ENCODE measurements at places on chromosomes 1 and 21.

DNA sequence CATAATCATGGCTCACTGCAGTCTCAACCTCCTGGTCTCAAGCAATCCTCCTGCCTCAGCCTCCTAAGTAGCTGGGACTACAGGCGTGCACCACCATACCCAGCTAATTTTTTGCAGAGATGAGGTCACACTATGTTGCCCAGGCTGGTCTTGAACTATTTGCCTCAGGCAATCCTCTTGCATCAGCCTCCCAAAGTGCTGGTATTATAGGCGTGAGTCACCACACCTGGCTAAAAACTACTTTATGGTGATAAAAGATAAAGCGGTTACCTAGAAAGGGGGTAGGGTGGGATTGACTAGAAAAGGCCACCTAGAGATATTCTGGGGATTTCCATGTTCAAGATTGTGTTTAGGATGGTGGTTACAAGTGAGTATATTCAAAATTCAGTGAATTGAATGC, 5.0 kb downstream of the TSTD1 start:
- DNase-seq, result no peak

- DNase-seq, result no peak
These were observed 4.4 kb upstream of the HMGN1 start for GRCh38 chr21:39353295-39353694.

GRCh38 chr1:97186381-97186780, 464.8 kb downstream of the PTBP2 start:
- DNase-seq, result peak; percentile 22

DNA sequence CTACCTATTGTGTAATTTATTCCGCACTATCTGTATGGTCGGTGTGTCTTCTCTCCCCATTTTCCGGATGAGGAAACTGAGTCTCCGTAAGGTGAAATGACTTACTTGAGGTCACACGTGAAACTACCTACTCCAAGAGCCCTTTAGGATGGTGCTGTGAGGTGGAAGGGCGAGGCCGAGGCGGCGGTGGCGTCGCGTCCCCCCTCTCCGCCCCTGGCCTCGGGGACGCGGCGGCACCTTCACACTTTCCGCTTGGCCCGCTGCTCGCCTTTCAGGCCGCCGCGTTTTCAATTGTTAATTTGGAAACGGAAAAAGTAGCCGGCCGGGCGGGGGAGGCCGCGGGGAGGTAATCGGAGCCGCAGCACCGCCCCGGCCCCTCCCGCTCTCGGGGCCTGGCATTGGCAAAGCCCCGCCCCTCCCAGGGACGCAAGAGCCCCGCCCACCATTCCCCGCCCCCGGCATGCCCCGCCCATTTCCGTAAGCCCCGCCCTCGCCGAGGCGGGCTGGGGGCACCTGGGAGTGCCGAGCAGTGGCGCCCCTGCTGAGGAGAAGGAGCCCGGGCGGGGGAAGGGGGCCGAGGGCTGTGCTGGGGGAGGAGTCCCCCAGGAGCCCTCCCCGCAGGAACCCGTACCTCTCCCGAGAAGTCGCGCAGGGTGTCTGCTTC, 18.6 kb downstream of the KCNQ4 start:
- DNase-seq, result peak; percentile 92

DNA sequence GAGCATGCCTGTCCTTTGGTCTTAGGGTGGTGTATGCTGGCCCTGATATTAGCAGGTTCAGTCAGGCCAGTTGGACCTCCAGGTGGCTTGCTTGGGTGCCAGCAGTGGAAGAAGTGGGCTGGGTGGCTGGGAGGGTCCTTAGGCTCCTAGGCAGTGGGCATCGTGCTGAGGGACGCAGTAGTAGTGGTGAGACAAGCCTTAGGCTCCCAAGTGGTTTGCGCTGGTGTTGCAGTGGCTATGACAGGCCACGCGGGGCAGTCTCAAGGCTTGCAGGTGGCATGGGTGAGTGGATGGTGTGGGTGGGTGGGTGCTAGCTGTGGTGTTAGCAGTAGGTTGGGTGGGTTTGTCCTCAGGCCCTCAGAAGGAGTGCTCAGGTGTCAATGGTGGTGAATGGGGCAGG, 162.3 kb downstream of the FMN2 start:
- DNase-seq, result no peak

- DNase-seq, result peak; percentile 36
These were observed 269.8 kb downstream of the S1PR1 start for GRCh38 chr1:101506541-101507164.

DNA sequence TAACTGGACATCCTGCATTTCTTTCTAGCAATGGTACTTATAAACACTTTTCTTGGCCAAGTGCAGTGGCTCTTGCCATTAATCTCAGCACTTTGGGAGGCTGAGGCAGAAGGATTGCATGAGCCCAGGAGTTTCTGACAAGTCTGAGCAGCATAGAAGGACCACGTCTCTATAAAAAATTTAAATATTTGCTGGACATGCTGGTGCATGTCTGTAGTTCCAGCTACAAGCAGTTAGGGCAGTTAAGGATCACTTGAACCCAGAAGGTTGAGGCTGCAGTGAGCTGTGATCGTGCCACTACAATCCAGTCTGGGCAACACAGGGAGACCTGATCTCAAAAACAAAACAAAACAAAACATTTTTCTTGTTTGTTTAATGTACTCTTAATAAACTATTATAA, 434.0 kb downstream of the PLA2G4A start:
- DNase-seq, result no peak

- no peak for DNase-seq
These were observed 75.8 kb downstream of the ALPL start for GRCh38 chr1:21585037-21585436.

- no peak for DNase-seq
These were observed 3.2 kb upstream of the RAB3GAP2 start for GRCh38 chr1:220275430-220275829.

DNA sequence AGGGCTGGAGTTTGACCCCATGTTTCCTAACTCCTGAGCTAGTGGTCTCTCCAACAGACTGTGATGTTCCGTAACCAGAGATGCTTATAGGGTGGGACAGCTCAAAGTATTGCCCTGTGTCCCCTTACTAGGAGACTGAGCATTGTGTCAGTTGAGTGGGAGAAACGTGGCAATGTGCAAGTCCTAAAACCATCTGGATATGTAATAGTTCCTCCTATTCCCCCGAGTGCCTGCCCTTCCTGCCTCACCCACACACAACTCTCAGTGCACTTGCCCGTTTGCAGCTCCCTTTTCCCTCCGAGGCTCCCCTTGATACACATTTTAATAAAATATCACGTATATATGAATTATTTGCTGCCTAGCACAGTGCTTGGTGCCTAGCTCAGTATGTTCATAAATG, 3.4 kb downstream of the PIGV start:
- DNase-seq, result no peak

GRCh38 chr1:248834343-248834940, 3.6 kb upstream of the ZNF672 start:
- no peak for DNase-seq

DNA sequence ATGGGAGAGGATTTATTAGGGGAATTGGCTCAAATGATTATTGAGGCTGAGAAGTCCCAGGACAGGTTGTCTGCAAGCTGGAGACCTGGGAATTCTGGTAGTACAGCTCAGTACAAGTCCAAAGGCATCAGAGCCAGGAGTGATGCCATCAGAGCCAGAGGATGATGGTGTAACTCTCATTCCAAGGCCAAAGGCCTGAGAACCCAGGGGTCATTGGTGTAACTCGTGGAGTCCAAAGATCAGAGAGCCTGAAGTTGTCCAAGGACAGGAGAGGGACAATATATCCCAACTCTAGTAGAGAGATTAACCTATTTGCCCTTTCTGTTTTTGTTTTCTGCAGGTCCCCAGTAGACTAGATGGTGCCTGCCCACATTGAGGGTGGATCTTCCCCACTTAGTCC, 134.3 kb downstream of the MAP3K21 start:
- no peak for DNase-seq

GRCh38 chr1:175267716-175268416, 75.3 kb upstream of the KIAA0040 start:
- DNase-seq, result no peak

DNA sequence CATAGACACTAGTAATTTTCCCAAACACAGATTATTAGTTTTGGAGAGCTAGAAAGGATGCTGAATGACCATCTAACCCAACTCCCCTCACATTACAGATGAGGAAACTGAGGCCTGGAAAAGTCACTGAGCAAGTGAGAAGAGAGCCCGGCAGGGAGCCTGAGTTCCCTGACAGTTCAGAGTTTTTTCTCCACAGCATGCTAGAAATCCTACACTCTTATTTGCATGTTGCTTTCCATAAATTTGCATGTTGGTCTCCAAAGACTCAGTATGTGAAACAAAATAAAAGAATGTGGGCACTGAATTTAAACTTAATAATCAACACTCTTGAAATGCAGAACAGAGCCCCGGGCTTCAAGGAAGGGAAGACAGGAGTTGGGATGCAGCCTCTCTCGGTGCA, 132.3 kb downstream of the CCDC185 start:
- no peak for DNase-seq

- no peak for DNase-seq
These were observed 10.9 kb downstream of the EXO5 start for GRCh38 chr1:40519517-40519916.

DNA sequence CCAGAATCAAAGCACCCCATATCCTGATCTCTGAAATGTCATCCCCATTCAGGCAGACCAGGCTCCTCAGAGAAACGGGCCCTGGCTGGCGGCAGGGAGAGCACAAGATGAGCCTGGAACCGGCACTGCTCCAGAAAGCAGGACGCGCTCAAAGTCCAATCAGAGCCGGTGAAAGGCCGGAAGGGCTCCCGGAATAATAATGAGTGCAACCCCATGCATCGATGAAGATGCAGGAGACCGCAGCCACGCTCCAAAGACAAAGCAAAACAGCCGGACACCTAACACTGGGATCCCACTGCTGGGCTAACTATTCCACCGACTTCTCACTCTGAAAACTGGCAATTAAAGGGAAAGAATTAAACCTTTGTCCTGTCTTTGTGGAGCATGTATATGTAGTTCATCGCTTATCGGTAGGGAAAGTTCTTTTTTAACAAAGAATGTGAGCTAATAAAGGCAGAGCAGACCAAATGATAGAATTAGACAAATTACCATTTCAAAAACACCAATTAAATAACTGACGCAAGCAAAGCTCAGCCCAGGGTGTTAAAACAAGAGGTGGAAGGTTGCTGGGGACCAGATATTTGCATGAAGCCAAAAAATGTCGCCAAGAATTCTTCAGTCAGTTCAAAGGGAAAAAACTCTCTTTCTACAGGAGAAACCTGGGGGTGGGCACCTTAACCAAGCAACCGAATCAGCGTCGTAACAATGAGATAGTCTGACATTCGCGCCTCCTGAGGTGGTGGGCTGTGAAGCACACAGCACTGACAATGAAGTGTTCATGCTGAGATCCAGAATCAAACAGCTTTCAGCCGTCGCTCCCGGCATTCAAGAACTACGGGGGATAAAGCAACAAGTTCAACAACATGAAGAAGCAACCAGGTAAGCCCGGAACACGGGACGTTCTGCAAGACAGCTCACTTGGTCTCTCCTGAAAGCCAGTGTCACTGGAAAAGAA, 95.2 kb downstream of the NPHP4 start:
- peak; percentile 61 for DNase-seq

- no peak for DNase-seq
These were observed 7.9 kb upstream of the ELF3 start for GRCh38 chr1:202002507-202002906.

DNA sequence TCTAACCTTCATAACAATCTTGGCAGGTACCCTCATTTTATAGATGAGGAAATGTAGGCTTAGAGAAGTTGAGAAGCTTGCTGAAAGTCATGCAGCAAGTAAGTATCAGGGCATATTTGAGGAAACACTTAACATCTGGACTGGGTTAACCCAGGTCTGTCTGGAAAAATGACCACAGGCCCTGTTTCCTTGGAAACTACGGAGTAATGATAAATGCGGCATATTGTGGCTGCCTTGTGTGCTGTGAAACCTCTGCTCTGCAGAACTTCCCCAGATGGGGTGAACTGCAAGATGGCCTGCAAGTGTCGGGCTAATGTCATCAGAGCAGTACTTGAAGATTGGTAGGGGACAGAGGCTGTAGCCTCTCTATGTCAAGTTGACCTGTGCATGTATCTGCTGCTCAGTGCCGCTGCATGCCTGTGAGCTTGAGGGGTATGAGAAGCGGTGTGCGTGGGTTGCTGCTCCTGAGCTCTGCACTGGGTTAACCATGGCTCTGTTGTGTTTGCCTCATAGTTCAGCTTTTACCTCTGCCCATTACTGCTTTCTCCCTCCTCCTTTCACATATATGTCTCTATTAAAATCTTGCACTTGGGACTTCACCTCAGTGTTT, 83.1 kb downstream of the WDR3 start:
- no peak for DNase-seq

GRCh38 chr21:43605320-43606215, 53.7 kb downstream of the HSF2BP start:
- DNase-seq, result no peak

DNA sequence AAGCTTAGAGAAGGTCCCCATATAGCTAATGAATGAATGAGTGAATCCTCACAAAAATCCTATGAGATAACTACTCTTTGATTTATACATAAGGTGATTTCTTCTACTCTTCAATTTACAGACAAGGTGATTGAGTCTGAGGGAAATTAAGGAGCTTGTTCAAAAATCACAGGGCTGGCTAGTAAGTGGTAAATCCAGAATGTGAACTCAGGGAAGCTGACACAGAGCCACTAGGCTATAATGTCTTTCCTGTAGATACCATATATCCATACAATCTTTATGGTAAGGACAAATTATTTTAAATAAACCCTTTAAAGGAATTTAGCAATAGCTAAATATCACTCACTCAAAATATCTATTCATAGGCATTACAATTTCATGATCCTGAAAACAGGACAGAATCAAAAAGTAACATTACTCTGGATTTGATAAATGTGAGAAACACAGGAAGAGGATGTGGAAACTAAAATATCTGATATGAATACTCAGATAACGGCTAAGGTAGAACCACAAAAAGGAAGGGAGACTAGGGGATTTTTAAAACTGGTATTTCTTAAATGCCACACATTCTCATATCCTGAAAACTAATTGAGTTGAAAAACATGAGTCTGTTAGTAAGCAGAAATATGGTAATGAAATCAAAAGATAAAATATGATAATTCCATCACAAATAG, 108.2 kb downstream of the NBPF12 start:
- DNase-seq, result no peak

- no peak for DNase-seq
These were observed 357.0 kb downstream of the GPATCH2 start for GRCh38 chr1:217273866-217274265.

- DNase-seq, result no peak
These were observed 613.5 kb downstream of the LMO4 start for GRCh38 chr1:87942165-87942564.

GRCh38 chr21:16072221-16072620, 342.4 kb downstream of the USP25 start:
- DNase-seq, result no peak

DNA sequence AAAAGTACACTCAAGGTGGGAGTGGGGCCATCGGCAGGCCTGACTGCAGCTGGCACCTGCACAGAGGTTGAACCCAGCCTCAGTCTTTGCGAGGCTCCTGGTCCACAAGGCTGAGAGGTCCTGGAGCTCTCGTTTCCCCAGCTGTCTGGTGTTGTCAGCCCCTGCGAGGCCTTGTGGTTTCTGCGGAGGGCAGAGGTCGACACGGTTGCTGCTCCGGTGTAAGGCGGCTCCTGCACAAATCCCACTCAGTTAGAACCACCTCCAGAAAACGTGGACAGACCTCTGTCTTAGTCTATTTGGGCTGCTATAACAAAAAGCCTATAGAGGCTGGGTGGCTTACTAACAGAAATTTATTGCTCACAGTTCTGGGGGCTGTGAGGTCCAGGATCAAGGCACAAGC, 5.8 kb downstream of the KIAA1614 start:
- DNase-seq, result no peak

All from HAP-1 (cell line).